Inflammatory macrophage treated with lipopolysaccharide for 4 hours (primary cell): ENCODE measurements at places on chromosomes 2 and 18.

DNA sequence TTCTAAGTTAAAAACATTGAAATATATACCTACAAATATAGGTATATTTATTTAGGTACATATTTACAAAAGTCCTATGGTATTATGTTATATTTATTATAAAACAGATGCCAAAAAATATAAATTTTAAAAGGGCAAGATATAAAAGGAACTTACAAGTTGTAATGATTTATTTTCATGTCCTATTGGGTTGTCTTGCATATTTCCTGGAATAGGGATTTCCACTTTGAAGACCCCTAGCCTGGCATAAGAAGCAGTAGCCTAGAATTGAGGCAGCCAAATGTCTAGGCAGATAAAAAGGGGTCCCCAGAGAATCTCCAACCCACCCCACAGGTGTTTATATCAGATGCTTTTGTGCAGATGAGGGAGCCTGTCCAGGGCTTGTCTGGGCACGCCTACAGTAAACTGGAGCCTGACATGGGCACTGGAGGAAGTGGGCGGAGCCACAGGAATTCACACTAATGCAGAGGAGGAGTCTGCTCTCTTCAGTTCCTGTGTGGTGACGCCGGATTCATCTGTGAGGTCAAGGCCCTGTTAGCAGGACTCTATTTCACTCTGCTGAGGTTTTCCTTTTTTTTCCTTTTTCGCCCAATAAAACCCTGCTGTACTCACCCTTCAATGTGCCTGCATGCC lies 1088.9 kb upstream of the PIK3C3 start:
- no peak for DNase-seq

DNA sequence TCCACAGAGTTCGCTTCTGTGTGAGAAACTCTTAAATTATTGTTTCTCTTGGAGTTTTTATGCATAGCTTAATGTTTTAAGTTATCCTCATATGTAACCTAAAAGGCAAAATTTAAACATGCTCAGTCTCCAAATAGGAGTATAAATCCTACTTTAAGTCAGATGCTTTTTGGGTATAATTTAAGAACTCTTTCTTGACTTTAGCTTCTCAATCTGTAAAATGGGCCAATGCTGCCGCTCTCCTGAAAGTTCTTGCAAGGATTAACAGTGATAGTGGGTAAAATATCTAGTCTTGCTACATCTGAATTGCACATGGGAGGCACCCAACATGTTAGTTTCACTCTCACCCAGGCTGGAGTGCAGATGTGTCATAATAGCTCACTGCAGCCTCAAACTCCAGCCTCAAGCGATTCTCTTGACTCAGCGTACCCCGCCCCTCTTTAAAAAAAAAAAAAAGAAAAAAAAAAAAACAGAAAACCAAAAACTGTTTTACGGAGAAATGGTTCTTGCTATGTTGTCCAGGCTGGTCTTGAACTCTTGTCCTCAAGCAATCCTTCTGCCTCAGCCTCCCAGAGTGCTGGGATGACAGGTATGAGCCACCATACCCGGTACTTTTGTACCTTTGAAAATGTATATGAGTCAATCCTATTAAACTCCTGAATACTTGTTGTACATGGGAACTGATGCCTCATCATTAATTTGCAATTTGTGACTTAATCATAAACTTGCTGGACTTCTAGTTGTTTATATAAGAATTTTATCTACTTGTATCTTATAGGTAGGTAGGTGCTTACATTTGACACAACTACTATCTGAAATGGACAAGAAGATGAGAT lies 1.8 kb downstream of the FBXO48 start:
- peak; percentile 75 for DNase-seq

DNA sequence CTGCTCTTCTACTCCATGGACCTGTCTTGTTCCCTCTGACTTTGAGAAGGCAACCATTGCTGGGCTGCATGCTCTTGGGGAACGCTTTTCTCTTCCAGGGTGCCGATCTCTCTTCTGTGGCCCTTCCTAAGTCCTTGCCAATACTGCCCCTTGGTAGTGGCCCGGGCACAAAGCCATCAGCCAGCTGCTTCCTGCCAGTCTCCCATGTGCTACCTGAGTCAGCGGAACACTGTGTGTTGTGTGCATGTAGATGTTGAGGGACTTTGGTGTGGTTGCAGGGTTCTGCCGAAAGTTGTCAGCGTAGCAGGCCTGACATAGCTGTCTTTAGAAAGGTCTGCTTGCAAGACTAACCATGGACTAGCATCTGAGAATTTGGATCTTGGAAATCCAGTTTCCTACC lies 35.4 kb downstream of the MGAT5 start:
- no peak for DNase-seq

- no peak for DNase-seq
Measured at GRCh38 chr18:75025573-75025972, 183.4 kb downstream of the PTGR3 start.

DNA sequence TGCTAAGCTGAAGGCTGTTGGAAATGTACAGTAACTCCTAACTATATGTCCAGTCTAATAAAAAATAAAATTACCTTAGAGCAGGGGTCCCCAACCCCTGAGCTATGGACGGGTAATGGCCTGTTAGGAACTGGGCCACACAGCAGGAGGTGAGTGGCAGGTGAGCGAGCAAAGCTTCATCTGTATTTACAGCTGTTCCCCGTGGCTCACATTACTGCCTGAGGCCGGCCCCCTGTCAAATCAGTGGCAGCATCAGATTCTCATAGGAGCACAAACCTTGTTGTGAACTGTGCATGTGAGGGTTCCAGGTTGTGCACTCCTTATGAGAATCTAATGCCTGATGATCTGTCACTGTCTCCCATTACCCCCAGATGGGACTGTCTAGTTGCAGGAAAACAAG lies 73.1 kb upstream of the CXCR4 start:
- no peak for DNase-seq

DNA sequence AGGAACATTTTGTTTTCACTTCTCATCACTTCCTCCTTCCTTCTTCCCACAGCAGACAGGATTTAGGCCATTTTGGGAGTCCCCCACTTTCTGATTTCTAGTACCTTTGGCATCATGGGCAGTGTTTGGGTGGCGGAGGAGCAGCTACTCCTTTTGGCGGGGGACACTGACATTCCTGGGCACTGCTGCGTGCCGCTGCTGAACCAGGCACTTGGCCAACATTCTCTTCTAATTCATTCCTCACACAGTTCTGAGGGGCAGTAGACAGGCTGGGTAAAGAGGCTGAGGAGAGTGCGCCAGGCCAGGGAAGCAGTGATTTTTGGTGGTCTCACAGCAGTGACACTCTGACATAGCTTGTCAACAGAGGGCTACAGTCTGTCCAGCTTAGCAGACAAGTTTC lies 270.2 kb downstream of the LOXHD1 start:
- no peak for DNase-seq

- DNase-seq, result no peak
Measured at GRCh38 chr2:15949126-15949525, 8.8 kb downstream of the MYCN start.

DNA sequence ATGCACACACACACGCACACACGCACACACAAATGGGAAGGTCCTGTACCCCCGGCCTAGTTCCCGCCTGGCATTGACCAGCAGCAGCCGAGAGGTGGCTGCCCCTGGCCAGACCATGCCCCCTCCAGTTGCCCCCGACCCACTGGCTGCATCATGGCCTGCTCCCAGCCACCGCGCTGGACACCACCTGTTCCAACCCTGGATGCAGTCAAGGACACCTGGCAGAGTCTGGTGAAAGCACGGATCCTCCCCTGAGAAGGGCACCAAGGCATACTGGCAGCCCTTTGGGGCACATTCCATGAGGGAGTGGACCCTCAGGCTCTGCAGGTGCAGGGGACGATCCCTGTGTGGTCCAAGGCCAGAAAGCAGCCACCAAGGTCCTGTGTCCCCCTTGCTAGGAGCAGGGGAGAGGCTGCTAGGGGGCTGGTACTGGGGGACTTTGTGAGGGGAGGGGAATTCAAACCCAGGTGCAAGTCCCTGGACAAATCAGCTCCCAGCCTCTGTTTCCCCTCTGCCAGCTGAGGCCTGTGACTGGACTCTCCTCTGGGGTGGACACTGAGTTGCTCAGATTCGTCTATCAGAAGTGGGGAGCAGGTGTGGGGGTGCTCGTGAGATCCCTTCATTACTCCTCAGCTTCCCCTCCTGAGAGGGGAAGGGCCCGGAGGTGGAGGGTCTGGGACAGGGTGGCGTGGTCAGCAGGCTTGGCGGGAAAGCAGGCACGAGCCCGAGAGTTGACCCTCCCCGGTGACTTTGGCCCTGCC lies 3.5 kb downstream of the ESPNL start:
- no peak for DNase-seq

DNA sequence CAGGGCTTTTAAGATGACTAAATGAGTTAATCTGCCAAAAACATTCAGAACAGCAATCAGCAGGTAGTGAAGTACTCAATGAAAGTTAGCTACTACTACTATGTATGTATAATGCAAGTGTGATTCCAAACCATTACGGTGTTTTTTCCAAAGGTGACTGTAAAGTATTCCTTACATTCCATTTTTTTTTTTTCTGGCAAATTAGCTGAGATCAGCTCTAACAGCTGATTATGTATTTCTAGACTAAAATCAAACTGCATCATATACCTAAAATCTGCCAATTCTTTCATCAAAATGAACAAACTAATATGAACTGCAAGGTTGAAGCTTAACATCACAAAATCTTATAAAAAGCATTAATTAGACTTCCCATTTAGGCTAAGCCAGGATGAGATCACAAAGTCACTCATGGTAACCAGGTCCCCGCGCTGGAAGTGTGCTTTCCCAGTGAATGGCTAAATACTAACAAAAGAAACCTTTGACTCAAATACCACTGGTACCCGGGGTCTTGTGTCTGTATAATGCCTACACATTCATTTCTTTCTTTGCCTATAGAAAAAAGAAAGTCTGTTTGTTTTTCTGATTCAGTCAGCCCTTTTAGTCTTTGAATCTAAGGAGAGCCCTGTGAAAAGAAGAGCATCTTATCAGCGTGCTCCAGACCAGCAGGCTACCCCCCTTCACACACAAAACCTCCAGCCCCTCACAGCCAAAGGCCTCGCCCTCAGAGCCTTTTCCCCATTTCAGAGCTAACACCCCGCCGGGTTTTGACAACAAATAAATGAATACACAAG lies 88.3 kb downstream of the RBMS1 start:
- no peak for DNase-seq

- no peak for DNase-seq
Measured at GRCh38 chr2:240949791-240950705, 43.9 kb downstream of the CROCC2 start.

- no peak for DNase-seq
Measured at GRCh38 chr2:113910110-113910717, 20.3 kb downstream of the ACTR3 start.

GRCh38 chr2:160399880-160400279 lies 93.7 kb downstream of the RBMS1 start:
- DNase-seq, result no peak

DNA sequence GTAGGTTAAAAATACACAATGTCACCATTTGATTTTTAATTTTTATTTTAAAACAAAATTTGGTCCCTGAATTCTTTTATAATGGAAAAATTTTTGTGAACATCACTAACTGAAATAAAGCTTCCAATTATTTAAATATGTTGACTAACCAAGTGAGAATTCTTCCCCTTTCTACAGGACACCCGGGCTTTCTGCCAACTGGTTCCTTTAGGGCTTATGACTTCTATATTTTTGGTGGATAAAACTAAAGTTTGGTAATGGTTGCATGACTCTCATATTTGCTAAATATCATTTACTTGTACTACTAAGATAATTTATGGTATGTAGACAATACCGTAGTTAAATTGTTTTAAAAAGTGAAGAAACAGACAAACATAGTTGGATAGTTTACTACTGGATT lies 291.0 kb upstream of the DOK6 start:
- DNase-seq, result no peak

DNA sequence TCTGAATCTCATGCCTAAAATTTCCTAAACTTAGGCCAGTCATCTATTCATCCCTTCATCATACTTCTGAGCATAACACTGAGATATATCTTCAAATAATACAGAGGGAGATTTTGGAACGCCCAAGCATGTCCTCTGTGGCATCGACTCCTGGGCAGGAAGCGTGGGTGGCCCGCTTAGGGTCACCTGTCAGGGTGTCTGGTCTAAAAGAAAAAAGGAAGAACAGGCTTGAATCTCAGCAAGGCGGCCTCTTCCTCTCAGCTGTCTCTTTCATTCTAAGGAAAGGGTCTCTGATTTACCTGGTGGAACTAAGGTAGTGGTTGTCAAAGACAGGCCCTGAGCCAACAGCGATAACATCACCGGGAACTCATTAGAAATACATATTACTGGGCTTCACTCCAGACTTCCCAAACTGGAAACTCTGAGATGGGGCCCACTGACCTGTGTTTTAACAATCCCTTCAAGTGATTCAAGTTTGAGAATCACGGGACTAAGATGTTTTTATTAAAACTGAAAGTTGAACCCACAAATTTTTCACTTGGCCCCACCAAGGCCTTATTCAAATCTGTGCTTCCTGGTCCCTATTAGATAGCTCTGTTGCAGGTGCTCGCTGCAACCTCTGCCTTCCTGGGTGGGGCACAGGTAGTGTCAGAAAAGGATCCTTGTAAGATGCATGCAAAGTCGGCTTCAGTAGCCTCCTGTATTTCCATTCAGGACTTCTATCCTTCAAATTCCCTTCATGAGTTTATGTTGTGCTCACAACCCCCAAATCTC lies 162.3 kb upstream of the CCDC68 start:
- DNase-seq, result no peak

GRCh38 chr2:237955640-237956401 lies 11.0 kb upstream of the UBE2F start:
- DNase-seq, result no peak

DNA sequence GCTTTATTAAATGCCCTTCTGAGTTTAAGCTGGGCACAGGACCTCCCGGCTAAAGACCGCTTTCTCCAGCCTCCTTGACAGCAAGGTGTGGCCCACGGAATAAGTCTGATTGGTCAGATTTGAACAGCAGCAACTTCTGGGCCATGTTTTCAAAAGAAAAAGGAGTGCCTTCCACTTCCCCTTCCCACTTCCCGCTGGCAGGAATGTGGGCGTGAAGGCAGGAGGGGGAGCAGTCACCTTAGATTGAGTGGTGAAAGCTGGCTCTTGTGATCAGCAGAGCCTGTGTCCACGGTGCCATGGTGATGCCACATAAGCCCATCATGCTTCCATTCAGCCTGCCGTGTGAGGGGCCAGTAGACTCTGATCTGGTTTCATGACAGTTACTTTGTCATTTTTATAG lies 136.6 kb upstream of the GLI2 start:
- peak; percentile 18 for DNase-seq

GRCh38 chr2:98911126-98911375 lies 25.0 kb downstream of the CRACDL start:
- no peak for DNase-seq

DNA sequence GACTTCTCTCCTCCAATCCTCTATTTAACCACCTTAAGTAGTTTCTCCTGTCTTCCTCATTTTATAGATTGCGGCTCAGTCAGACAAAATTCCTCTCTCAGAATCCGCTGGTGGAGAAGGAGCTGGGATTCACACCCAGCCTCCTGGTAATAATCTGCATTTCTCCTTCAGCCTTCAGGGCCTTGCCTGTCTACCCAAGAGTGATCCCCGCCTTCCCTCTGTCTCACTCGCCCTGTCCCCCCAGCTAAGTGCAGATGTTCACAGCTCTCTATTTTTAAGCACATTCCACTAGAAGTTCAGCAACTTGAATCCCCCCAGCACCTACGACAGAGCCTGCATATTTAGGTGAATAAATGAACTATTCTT lies 212.5 kb upstream of the HAAO start:
- no peak for DNase-seq

GRCh38 chr2:24977631-24978030 lies 5.9 kb upstream of the DNAJC27 start:
- no peak for DNase-seq

- no peak for DNase-seq
Measured at GRCh38 chr18:24805156-24805555, 344.7 kb downstream of the HRH4 start.

GRCh38 chr2:238714038-238714528 lies 133.8 kb upstream of the TWIST2 start:
- no peak for DNase-seq

GRCh38 chr2:54652540-54652939 lies 70.9 kb upstream of the EML6 start:
- DNase-seq, result no peak
